ENCODE measurements at places on chromosomes 7 and 10.
A peak's percentile ranks its signal among the peaks of the same experiment; 100 is the strongest.

DNA sequence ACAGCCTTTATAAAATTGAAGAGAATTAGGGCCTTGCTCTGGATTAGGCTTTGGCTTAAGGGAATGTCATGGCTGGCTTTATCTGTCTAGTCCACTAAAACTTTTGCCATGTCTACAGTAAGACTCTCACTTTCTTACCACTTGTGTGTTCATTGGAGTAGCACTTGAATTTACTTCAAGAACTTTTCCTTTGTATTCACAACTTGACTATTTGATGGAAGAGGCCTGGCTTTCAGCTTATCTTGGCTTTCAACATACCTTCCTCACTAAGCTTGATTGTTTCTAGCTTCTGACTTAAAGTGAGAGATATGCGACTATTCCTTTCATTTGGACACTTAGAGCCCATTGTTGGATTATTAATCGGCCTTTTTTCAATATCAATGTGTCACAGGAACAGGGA is 96.1 kb downstream of the TPST1 start:
- no peak for DNase-seq

DNA sequence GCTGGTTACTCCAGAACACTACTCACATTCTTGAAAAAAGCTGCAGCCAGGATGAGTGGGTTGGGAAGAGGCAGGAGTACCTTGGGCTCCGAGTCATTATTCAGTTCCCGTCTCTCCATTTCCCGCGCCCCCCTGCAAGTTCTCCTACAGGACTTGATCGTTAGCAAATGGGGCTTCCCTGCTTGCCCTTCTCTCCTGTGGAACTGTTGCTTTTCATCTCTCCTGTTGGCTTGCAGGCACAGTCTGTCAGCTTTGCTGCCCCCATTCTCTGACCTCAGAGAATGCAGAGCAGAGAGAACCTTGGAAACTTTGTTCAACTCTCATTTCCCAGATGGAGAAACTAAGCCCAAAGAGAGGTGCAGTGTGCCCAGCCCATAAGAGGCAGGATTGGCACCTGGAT is 35.6 kb upstream of the LRRC4 start:
- DNase-seq, result no peak

DNA sequence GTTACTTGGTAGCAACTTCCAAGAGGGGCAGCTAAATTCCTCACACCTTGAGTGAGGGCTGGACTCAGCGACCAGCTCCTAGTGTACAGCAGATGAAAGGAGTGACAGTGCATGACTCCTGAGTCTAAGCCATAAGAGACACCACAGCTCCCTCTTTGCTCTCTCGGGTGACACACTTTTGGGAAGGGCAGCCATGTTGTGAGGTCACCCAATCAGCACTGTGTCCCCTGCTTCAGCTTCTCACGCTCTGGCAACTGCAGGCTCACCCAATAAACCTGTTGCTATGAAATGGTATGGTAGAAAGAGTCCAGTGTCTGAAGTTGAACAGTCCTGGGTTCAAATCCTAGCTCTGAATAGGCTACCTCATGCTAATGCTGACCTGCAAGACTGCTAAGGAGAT is 20.9 kb downstream of the TMEM130 start:
- no peak for DNase-seq

DNA sequence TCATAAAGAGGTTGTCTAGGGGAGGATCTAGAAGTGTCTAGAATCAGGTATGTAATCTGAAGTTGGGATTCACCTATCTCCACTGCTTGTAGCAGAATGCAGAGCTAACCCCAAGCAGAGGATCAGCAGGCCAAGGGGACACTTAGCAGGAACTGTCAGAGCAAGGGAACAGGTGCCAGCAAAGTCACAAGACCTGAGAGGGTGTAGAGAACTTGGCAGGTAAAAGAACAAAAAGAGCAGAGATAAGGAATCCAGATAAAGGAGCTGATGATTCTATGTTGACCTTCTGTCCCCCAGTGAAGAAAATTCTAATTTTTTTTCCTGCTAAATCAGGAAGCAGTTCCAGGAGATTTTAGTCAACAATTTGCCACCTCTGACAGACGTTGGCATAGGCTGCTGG is 91.4 kb upstream of the CCDC71L start:
- no peak for DNase-seq

DNA sequence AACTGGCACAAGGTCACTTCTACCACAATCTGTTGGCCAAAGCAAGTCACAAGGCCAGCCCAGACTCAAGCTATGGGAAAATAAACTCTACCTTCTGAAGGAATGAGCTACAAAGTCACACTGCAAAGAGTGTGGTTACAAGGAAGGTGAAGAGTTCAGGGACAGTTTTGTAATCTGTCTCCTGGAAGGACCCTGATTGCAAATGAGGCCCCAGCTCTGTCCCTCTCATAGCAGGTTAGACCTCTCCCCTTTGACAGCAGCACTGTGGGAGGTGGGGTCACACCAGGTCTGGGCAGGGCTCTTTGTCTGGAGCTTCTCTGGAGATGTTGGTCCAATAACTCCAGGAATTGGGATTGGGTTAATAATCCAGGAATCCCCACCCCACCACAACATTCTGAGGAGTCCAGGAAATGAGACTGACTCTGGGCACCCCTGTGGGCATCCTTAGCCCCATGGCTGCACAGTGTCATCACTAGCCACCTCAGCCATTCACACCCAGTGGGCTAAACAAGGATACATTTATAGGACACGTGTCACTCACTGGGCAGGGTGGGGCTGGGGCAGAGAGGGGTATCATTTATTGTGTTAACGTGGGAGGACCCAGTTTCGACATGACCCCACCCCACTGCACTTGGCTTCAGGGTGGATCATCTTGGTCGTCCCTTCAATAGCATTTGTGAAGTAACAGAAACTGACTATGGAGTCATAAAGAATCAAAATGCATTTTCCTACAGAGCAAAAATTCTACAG is 23.7 kb upstream of the C10orf105 start:
- DNase-seq, result no peak

- DNase-seq, result peak; percentile 86
Observed at GRCh38 chr10:14604181-14605142, 170.2 kb downstream of the FAM107B start.

DNA sequence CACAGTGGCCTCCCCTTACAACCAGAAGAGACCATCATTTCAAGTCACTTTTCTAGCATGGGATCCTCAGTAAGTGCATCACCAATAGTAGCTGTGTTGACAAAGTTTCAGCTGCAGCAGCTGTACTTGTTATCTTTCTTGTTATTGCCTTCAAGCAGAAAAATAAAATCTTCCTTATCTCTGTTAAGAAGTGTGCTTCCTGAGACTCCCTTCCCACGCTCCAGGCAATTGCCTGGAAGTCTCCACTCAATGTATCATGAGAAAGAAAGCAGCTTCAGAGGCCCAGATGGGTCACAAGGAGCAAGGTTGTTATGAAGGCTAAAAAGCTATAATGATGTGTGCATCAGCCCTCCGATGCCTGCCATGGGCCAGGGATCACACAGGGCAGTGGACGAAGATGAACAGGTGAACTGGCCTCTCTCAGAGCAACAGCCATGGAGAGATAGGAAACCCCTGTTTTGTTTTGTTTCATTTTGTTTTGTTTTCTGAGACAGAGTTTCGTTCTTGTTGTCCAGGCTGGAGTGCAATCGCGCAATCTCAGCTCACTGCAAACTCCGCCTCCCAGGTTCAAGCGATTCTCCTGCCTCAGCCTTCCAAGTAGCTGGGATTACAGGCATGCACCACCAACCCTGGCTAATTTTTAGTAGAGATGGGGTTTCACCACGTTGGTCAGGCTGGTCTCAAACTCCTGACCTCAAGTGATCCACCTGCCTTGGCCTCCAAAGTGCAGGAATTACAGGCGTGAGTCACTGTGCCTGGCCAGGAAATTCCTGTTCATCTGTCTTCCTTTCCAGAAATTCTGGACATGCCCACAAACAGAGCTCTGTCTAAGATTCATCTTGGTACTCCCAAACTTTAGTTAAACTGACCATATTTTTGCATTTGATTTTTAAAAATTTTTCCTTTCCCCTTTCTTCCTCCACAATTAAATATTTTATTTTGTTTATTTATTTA is 340.5 kb downstream of the TNS3 start:
- DNase-seq, result no peak

GRCh38 chr7:36430881-36431280 is 41.2 kb downstream of the ANLN start:
- DNase-seq, result no peak
